CD14-positive monocyte (primary cell): ENCODE measurements at places on chromosomes 12 and 14. TPM values are rescaled to one million over a fixed set of nuclear protein-coding genes. Genes with fewer than 3 reads are reported as not detected.

- DNase-seq, result no peak
Observed at GRCh38 chr12:88267630-88268029, 125.5 kb downstream of the TMTC3 start.

Gene SSTR1
- polyA plus RNA-seq, result not detected

GRCh38 chr12:125029761-125030358, 35.4 kb upstream of the AACS start:
- DNase-seq, result no peak

GRCh38 chr12:66354291-66354690, 52.0 kb downstream of the HELB start:
- DNase-seq, result no peak

Gene CLEC12A
- 412 TPM for polyA plus RNA-seq

GRCh38 chr14:94269156-94269555, 23.9 kb downstream of the SERPINA10 start:
- DNase-seq, result no peak

DNA sequence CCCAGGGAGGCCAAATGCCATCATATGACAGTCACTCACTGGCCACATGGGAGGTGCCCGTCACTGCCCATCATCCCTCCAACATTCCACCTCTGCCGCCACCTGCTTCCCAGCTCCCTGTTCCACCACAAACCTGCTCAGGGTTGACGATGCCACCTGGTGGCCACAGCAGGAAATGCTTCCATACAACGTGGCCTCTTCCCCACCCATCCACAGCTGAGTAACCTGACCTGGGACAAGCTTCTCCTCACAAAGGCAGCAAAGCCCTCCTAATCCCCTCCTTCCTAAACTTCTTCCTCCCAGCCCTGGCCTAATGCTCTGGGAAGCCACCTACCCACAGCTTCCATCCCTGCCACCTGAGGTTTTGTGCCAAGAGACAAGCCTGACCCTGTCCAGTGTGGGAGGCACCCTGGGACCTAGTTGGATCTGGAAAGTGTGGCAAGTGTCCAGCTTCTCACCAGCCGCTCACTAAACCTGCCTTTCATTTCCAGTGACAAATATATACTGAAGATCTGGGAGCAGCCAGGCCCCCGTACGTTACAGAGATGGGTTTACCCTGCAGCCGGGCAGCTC, 4.3 kb downstream of the DEGS2 start:
- no peak for DNase-seq

GRCh38 chr12:44717612-44718011, 158.5 kb downstream of the NELL2 start:
- DNase-seq, result no peak

Gene STON2
- 1.6 TPM for polyA plus RNA-seq

- DNase-seq, result no peak
Observed at GRCh38 chr14:95275494-95275893, 44.2 kb downstream of the CLMN start.

Gene CD163L1
- polyA plus RNA-seq, result 1.1 TPM

DNA sequence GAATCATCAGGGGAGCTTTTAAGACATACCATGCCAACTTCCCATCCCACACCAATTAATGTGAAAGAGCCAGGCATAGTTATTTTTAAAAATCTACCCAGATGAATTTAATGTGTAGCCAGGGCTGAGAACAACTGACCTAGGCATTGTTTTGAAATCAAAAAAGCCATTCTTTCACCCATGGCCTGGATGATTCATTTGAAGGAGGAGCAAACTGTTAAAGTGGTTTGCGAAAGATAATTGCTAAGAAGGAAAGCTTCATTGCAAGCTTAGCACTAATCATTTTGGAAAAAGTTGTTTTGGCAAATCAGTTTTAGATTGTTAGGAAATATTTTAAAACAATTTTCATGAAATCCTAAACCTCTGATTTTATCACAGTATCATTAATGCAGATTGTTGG, 2.1 kb upstream of the GTSF1 start:
- peak; percentile 66 for DNase-seq

Gene TAS2R42
- polyA plus RNA-seq, result not detected

Gene TCTN1
- 4.0 and 4.2 TPM in 2 replicates for polyA plus RNA-seq

Gene TAS2R14
- polyA plus RNA-seq, result 0.53 TPM

- DNase-seq, result no peak
Observed at GRCh38 chr14:101490771-101491170, 70.5 kb upstream of the DIO3 start.

DNA sequence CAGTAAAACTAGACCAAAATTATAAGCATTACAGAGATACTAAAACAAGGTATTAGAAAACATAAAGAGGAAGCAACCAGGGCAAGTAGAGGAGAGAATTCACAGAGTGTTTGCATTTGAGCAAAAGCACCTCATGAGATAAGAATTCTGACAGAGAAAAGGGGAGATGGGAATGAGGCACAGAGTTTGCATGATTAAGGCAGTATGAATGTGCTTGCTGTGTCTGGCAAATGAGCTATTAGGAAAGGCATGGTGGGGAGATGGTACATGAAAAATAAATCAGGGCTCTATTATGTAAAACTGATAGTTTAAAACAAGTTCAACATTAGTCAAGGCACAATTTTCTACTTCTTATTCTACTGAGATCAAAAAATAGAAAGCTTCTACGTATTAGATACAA, 23.1 kb downstream of the GARIN6 start:
- no peak for DNase-seq

DNA sequence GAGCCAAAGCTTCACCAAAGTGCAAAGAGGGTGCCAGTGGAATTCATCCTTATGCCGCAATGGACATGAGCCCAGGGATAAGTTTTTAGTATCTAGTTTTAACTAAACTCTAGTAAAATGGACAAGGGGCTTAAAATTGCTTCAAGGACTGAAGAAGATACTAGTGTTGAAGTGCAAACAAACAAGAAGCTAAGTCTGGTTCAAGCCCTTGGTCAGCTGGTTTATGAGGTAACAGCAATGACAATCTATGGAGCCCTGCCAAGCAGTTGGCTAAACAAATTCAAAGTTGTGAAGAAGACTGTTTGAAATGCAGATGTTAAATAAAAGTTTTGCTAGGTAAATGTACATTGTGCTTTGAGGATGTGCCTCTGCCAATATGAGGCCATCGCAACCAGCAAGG, 209.4 kb downstream of the KTN1 start:
- no peak for DNase-seq

- DNase-seq, result no peak
Observed at GRCh38 chr12:39886106-39886505, 219.8 kb downstream of the SLC2A13 start.

- DNase-seq, result peak; percentile 25
Observed at GRCh38 chr14:34665785-34666435, 36.0 kb upstream of the SNX6 start.

- DNase-seq, result peak; percentile 53
Observed at GRCh38 chr14:60242429-60242828, 6.6 kb upstream of the PPM1A start.

- no peak for DNase-seq
Observed at GRCh38 chr12:95316798-95317197, 99.2 kb downstream of the VEZT start.

- no peak for DNase-seq
Observed at GRCh38 chr12:93710574-93710926, 33.4 kb downstream of the CRADD start.

GRCh38 chr12:112971248-112971647, 7.1 kb upstream of the OAS2 start:
- DNase-seq, result no peak

Gene ADGRD1
- polyA plus RNA-seq, result 4.9 TPM

DNA sequence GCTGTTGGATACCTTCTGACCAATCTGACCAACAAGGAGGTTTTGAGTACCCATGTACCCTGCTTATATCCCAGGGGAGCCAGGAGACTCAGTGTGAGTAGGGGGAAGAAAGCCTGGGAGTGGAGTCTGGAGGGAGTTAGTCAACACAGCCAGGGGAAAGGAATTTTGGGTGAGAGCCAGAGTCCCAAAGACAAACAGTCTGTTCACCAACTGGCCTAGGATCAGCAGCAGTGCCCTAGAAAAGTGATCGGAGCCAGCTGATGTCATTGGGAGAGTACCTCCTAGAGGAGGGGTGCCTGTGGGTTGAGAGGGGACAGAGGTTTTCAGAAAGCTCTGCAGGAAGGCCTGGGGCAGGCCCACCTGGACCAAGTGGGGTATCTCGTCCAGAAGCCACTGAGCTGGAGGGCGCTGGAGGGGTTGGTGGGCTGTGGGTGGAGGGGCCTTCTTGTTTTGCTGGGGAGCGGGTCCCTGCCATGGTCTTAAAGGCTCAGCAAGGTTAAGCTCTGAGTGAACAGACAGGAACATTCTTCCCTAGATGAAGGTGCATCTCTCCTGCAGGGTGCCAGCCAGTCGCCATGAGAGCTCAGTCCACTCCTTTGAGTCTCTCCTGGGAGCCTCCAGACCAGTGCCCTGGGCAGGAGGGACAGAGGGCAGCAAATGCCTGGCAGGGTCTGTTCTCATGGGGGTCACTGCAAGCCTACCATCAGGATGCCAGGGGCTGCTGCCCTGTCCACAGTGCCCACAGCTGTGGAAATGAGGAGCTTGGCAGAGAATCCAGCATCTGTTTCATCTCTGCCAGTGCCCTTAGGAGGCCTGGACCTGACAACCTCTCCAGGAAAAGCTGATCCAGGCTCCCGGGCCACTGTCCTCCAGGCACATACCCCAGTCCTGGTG, 63.6 kb downstream of the CHGA start:
- DNase-seq, result no peak
